ENCODE measurements at places on chromosomes 11 and 22.

DNA sequence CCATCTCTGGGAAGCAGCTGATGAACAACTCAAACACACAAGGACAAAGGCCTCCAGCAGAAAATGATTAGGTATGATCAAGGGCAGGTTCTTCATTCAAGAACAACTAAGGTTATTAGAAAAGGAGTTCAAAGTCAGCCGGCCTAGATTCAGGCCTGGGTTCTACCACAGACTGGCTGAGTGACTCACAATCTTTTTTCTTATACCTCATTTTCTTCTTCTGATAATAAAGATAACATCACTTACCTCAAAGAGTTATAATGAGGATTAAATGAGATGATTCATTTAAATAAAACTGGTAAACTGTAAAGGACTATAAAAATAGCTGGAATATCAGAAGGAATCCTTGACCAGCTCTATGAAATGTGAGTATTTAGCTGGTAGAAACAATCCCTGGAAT lies 49.3 kb upstream of the PPP2R1B start:
- DNase-seq = no peak

DNA sequence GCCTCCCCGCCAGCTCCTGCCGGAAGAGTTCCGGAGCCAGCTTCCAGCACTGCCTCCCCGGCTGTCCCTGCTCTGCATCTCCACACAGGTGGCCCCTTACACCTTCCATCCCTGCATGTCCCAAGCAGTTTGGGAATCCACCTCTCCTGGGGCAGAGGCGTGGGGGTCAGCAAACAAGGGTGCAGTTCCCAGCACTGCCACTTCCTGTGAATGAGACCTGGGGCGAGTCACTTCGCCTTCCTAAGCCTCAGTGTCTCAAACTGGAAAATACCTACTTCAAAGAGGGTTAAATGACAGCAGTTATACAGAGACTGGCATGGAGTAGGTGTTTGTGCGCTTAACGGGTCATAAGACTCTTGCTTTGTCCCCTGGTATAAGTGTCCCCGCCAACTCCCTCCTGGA lies 5.2 kb downstream of the CYTH4 start:
- DNase-seq = no peak

- DNase-seq = no peak
Observed at GRCh38 chr11:8094656-8095055, 13.6 kb downstream of the TUB start.

GRCh38 chr11:2347308-2347830 lies 29.7 kb upstream of the CD81 start:
- no peak for DNase-seq

DNA sequence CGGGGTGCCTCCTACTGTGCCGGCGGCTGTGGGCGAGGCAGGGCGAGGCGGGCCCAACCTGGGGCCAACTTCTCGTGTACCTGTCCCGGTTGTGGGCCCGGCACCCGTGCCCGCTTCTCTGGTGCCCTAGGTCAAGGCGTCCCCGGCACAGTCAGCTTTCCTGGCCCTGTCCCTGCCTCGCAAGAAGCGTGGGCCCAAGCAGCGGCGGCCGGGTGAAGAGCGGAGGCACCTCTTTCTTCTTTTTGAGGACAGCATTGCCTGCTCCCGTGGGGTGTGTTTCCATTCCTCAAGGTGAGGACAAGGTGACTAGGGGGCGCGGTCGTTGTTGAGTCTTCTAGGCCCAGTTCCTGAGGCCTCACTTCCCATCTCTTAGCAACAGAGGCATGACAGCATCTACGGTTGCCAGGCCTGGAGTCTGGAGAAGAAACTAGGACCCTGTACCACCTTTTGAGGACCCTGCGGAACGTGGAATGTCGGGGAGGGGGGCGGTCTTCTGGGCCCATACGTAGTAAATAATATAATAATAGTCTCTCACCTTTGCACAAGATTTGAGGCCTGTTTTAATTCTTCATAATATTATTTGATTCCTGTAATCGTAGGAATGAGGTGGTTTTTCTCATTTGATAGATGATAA lies 418 bp downstream of the ACO2 start:
- no peak for DNase-seq

- DNase-seq = no peak
Observed at GRCh38 chr22:17631076-17631565, 2.6 kb upstream of the ATP6V1E1 start.

DNA sequence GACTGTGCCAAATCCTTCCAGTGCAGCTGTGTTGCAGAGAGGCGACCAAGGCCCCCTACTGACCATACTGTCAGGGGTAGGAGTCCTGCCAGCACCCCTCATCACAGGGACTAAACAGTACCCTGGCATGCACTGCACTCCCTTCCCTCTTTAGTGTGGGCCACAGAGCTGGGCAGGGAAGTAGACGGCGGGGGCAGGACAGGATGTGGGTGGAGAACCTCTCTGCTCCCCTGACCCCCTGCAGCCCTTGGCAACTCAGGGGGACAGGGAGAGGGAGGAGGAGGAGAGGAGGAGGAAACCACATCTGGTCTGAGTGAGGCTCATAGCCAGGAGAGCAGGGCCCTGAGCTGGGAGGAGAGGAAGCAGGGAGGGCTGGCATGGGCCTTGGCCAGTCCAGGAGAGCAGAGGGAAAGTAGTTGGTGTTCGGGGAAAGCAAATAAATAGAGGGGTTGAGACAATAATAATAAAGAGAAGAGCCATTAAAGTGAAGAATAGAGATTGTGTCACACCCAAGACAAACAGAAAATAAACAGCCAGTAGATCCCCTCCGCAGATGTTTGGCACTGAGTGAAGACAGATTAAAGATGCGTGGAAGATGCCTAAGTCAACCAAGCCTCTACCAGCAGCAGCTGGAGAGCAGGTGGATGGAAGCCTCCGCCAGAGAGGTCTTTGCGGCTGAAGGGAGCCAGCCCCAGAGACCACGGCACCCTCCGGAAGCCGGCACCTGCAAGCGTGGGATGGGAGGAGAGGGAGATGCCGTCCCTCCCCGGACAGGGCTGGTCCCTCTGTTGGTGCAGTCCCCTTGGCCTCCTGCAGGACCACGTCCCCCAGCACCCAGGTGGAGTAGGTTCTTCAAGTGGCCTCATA lies 61.5 kb downstream of the RPUSD4 start:
- DNase-seq = no peak

DNA sequence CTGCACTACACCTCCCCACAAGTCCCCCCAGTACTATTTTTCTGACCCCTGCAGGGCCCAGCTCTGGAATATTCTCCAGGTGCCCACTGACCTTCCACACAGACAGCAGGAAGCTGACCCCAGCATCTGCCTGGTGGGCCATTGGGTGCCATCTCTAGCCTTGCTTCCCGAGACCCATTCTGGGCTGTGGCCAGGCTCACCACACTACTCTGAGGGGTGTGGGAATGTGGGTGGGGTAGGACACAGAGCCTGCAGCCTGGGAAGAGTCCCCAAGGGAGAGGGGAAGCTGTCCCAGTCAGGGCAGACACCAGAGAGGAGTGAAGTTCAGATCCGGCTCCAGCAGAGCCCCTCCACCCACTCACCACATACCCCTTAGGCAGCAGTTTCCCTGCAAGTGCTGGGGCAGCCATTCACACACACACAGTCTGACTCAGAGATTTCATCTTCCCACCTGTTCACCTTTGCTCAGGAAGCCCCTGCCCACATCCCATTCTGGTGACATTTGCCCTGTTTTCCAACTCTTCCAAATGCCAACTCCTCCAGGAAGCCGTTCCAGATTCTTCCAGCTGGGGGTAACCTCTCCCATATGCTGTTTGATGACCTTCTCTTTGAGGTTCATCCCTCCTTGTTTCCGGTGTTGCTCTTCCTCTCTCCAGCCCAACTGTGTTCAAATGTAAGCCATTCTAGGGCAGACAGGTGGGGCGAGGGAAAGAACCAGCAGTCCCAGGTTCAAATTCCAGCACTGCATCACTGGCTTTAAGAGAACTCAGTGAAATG lies 1.9 kb downstream of the SLCO2B1 start:
- no peak for DNase-seq

GRCh38 chr22:44248926-44249325 lies 63.8 kb downstream of the SHISAL1 start:
- DNase-seq = no peak

- no peak for DNase-seq
Observed at GRCh38 chr11:76752321-76753143, 30.6 kb upstream of the TSKU start.

GRCh38 chr11:70476669-70477068 lies 78.3 kb downstream of the CTTN start:
- DNase-seq = no peak

DNA sequence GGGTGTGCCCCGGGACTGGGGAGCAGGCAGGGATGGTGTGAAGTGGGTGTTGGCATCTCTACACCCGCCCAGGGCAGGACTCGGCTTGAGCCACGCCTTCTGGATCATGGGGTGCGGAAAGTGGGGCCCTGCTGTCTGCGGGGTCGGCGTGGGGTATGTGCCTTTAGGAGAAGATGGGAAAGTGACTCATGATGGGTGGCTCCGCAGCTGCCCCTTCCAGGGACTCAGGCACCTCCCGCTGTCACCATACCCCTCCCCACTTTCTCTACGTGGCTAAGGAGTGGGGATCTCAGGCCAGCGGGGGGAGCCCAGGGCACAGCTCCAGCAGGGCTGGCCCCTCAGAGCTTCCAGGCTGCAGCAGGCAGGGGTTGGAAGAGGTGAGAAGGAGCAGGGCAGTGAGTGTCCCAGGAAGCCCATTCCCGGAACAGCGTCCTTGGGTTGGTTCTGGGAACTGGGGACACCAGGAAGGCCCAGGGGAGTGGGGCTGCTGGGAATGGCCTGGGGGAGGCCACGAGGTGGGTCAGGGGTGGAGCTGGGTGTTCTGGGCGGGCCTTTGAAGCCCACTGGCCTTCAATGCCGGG lies 102.9 kb upstream of the FGF3 start:
- no peak for DNase-seq

- DNase-seq = no peak
Observed at GRCh38 chr11:44011797-44012196, 36.0 kb upstream of the ACCSL start.

DNA sequence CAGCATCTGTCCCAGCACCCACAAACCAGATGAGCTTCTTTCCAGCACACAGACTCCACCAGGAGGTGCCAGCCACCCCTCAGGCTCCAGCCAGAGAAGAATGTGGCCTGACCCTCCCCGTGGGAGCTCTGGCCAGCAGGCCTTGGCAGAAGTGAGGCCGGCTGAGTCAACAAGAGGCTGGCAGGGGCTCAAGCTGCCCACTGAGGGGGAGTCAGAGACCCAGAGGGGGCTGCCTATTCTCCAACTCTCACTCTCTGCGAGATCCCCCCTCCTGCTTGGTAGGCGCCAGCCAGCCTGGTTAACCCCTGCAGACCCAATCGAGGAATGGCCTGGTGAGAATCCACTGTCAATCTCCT lies 10.6 kb upstream of the CDC42EP1 start:
- DNase-seq = peak; percentile 85

DNA sequence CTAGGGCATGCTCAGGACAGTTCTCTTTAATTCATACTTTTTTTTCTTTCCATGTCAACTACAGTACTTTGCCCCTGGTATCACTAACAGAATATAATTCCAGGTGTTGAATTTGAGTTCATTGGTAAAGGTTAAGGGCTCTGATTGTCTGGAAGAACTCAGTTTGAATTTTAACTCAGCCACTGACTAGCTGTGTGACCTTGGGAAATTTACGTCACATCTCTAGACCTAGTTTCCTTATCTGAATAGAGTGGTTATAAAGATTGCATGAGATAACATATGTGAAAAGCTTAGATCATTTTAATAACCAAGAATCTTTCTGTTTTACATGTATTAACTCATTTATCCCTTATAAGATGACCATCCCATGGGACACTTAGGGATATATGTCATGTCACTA lies 15.8 kb upstream of the ZC3H12C start:
- DNase-seq = no peak

GRCh38 chr11:71179877-71180605 lies 72.3 kb downstream of the SHANK2 start:
- no peak for DNase-seq

GRCh38 chr11:13891911-13892310 lies 70.6 kb upstream of the SPON1 start:
- no peak for DNase-seq

DNA sequence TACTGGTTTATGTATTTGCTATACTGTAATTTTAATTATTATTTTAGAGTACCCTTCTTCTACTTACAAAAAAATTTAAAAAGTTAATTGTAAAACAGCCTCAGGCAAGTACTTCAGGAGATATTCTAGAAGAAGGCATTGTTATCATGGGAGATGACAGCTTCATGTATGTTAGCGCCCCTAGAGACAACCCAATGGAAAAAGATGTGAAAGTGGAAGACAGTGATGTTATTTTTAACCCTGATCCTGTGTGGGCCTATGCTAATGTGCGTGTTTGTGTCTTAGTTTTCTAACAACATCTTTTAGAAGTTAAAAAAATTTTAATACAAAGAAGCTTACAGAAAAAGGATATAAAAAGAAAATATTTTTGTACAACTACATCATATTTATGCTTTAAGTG lies 205.0 kb downstream of the FAM76B start:
- DNase-seq = no peak

- no peak for DNase-seq
Observed at GRCh38 chr11:34028425-34028824, 23.1 kb upstream of the CAPRIN1 start.

GRCh38 chr11:47980088-47980906 lies at the start of gene PTPRJ:
PTPRJ (plus strand) TSS chr11:47980559; CDS start chr11:47980913, 354 bp downstream.
- DNase-seq = peak; percentile 60

DNA sequence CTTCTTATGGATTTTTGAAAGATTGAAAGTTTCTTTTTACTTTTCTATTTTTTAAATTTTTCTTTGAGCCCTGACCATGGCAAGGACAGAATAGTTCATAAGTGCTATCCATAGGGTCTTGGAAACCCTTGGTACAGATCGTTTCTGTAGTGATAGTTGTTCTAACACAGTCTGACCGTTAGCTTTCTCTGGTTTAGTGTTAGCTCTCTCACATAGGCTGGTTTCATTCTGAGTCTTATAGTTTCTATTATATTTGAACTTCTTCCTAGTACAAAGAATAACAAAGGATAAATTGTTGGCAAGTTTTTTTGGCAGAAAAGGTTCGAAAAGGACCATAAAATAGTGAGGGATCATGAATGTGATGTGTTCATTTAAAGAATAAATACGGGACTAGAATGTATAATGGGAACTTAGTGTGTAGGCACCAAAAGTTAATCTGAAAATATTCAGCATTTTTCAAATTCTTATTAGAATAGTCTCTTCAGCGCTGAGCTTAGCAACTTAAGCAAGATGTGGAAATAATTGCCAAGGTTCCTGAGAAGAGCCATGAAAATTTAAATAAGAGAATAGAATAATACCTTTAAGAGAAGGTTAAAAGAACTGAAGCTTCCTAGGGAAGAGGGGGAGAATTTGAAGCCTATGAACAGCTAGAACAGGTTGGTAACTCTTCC lies 24.1 kb downstream of the FDX1 start:
- no peak for DNase-seq

GRCh38 chr22:49359076-49359475 lies 468.6 kb downstream of the BRD1 start:
- DNase-seq = no peak

GRCh38 chr22:25282346-25282670 lies 62.9 kb downstream of the CRYBB2 start:
- no peak for DNase-seq

- DNase-seq = no peak
Observed at GRCh38 chr11:12174128-12174476, 63.7 kb downstream of the MICAL2 start.
